Kidney (tissue), 22 donors: ENCODE measurements at places on chromosomes 1 and 21. TPM values are rescaled to one million over a fixed set of nuclear protein-coding genes. Genes with fewer than 3 reads are reported as not detected.
A peak's percentile ranks its signal among the peaks of the same experiment; 100 is the strongest.

DNA sequence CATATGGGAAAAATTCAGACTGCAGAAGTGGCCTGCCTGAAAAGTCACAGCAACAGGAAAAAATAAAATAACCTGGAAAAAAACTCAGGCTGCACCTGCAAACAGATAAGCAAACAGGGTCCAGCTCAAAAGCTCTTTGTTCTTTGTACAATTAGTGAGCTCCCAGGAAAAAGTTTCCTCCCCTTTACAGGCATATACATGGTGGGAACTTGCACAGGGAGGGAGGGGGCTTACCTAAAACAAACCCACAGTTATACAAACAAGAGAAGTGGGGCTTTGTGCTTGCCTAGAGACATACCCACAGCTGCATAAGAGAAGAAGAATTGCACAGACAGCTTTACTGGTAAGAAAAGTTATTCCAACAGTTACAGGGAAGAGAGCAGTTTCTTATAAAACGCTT is 31.7 kb upstream of the COG2 start:
- H3K27ac ChIP-seq: no peak overlapping the region
- H3K4me3 ChIP-seq: no peak overlapping the region
- H3K4me1 ChIP-seq: no peaks in the 10 kb centered on the region
- no peaks in the 10 kb centered on the region for H3K27me3 ChIP-seq

Gene OR2L5
- not detected for total RNA-seq

- peak overlapping the region; percentile 59 for H3K4me3 ChIP-seq
- H3K4me1 ChIP-seq: peaks cover 15% of the 10 kb centered on the region
- peak; percentile 63 for DNase-seq
- no peaks in the 10 kb centered on the region for H3K27me3 ChIP-seq
- H3K27ac ChIP-seq: peak overlapping the region; percentile 94
Observed at GRCh38 chr1:85577419-85578320, 2.9 kb upstream of the CCN1 start.

Gene PTGFR
- 3.7 TPM for total RNA-seq

DNA sequence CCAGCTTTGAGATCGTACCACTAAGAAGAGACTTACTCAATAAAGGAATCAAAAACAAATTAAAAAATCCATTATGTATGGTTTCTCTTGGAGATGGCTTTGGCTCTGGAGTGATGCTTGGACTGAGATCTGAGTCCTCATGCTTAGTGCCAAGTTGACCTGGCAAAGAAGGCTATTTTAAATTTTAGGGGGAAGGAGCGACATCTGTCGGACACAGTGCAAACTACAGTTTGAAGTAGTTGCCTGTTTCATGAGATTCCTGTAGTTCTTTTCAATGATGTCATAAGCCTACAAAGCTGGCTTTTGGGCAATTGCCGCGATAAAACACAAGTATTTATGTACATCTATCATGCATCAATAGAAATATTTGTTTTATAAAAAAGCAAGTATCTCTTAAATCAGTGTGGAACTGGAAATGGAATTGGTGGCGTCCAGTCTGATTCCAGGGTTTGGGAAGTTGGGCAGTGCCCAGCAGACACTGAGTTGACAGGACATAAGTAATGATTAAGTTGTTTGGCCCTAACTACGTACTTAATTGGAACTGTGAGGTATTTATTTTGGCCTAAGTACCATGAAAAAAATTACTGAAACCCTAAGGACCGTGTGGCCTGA is 50.0 kb downstream of the TBCE start:
- no peaks in the 10 kb centered on the region for H3K27me3 ChIP-seq
- no peak overlapping the region for H3K27ac ChIP-seq
- DNase-seq: peak; percentile 80
- H3K36me3 ChIP-seq: no peaks in the 10 kb centered on the region
- H3K4me3 ChIP-seq: no peak overlapping the region
- H3K4me1 ChIP-seq: no peaks in the 10 kb centered on the region

DNA sequence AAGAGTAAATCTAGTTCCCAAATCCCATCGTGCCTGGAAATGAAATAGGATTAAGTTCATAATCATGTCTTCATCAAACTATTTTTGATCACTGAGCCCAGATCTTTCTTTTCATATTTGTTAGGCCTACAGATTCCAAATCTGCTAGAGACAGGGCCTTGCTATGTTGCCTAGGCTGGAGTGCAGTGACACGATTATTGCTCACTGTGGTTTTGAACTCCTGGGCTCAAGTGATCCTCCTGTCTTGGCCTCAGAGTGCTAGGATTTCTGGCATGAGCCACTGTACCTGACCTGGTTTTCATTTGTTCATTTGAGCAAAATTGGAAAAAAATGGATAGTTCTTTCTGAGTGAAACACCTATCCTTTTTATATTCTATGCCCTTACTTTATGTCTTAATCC is 28.0 kb upstream of the DIPK1A start:
- no peak overlapping the region for H3K27ac ChIP-seq
- H3K36me3 ChIP-seq: no peaks in the 10 kb centered on the region
- H3K4me3 ChIP-seq: no peak overlapping the region
- no peak for DNase-seq
- H3K27me3 ChIP-seq: no peaks in the 10 kb centered on the region

GRCh38 chr1:11886986-11887665 is 28.4 kb upstream of the NPPB start:
- H3K27ac ChIP-seq: no peak overlapping the region
- no peak for DNase-seq
- H3K36me3 ChIP-seq: no peaks in the 10 kb centered on the region
